ENCODE measurements at places on chromosomes 5 and 9.

GRCh38 chr5:122333564-122333963 lies 21.5 kb downstream of the SNCAIP start:
- no peak for DNase-seq

GRCh38 chr5:170623576-170624181 lies 119.9 kb downstream of the KCNIP1 start:
- DNase-seq: no peak

DNA sequence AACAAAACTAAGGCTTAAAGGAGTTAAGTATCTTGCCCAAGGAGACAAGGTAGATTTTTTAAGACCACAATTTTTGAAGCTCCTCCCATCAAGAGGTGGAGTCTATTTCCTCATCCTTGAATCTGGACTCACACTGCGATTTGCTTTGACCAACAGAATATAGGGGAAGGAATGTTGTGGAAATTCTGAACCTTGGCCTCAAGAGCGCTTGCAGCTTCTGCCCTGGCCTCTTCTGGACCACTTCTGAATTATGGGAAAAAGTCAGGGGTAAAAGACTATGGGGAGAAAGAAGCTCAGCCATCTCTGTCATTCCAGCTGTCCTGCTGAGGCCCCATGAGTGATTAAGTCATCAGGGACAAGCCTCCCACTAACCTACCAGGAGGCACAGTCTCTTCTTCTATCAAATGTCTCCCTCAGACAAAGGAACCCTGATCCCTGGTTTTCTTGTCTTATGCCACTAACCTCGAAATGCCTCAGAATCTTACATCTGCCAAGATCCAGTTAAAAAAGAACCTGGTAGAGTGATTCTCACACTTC lies 25.9 kb downstream of the MAPKAP1 start:
- peak; percentile 5 for DNase-seq

DNA sequence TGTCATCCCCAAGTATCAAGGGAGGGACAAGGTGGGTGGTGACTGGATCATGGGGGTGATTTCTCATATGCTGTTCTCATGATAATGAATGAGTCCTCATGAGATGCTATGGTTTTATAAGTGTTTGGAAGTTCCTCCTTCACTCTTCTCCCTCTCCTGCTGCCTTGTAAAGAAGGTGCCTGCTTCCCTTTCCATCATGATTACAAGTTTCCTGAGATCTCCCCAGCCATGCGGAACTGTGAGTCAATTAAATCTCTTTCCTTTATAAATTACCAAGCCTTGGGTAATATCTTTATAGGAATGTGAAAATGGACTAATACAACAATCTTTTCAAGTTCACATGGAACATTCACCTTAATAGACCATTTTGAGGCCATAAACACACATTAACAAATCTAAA lies 21.5 kb upstream of the DOCK2 start:
- DNase-seq: no peak

GRCh38 chr5:158616707-158617106 lies 483.0 kb downstream of the EBF1 start:
- no peak for DNase-seq

GRCh38 chr9:98801561-98801960 lies 5.2 kb upstream of the ANKS6 start:
- DNase-seq: no peak

- no peak for DNase-seq
These were observed 89.8 kb downstream of the CDKN2A start for GRCh38 chr9:21904371-21904770.

GRCh38 chr9:84937180-84937579 lies 267.7 kb downstream of the NTRK2 start:
- DNase-seq: no peak

DNA sequence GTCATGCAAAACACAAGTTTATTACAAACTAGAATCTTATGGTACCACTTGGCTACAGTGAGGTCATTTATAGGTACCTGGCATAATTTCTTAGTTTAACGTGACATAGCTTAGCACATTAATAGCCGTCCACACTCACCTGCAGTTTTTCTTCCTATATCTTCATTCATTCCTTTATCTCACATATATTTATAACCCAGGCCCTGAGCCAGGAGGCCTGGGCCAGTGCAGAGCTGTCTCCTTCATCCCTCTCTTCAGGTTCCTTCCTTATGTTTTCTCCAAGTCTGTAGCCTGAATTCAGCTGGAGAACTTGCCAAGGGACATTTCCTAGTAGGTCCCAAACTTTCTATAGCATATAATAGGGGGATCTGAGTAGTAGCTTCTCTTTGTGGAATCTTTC lies 367.9 kb upstream of the SGCD start:
- DNase-seq: no peak
